Skin of body (tissue), 3 donors: ENCODE measurements at places on chromosomes 7 and 10. TPM values are rescaled to one million over a fixed set of nuclear protein-coding genes. Genes with fewer than 3 reads are reported as not detected.

Gene ASZ1
- not detected for total RNA-seq

GRCh38 chr7:97305589-97305988, 188.1 kb downstream of the SDHAF3 start:
- DNase-seq, result no peak

DNA sequence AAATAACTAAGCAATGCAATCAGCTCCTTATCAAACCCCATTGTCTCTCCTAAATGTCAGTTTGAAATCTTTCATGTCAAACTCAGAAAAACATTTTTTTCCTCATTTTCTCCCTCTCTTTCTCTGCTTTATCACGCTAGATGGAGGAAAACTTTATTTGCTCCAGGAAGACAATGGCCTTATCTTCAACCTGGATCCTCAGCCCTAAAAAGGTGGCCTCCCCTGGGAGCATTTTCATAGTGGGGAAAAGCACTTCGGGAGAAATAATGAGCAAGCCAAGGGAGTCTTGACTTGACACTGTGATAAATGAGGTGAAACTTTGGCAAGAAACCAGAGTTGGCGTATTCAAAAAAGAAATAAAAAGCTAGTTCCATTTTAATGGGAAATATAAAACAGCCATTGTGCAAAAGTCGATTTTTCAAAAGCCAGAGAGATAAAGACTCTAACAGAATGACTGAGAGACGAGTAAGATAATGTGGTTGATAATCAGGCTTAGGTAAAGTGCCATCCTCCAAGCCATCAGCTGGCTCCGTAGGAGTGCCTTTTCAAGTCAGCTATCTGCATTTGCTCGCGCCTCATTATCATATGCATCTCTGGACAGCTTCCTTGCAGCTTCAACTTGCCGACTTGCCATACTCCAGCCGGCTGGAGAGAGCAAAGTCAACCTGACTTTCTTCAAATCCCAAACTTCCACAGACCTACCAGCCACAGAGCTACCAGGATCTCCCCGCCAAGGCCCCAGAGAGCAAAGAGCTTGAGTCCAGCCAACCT, 19.9 kb downstream of the HABP2 start:
- DNase-seq, result no peak

DNA sequence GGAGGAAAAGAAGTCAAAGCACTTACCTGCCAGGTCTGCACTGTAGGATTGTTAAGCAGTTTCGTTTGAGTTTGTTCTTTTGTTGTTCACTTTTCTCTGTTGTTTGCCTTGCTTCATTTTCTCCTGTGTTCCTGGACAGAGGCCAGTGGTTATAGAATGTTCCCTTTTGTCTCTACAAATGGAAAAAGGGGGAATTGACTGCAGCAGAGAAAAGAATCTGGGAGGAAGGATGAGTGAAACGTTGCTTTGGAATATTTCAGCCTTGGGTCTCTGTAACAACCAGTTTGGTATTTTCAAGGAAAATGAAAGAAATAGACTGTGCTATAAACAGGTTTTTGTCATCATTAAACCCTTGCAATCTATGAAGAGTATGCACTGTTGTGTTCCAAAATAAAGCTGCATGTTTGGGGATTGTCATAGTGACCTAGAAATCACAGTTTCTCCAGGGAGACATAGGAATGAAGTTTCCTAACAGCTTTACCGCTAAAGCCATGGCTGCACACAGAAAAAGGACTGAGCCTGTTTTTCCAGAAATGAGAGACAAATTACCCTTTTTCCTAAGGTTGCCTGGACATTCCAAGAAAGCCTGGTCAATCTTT, 60.8 kb upstream of the HABP2 start:
- peak; percentile 93 for DNase-seq

Gene GPR146
- 9.3 TPM for total RNA-seq

DNA sequence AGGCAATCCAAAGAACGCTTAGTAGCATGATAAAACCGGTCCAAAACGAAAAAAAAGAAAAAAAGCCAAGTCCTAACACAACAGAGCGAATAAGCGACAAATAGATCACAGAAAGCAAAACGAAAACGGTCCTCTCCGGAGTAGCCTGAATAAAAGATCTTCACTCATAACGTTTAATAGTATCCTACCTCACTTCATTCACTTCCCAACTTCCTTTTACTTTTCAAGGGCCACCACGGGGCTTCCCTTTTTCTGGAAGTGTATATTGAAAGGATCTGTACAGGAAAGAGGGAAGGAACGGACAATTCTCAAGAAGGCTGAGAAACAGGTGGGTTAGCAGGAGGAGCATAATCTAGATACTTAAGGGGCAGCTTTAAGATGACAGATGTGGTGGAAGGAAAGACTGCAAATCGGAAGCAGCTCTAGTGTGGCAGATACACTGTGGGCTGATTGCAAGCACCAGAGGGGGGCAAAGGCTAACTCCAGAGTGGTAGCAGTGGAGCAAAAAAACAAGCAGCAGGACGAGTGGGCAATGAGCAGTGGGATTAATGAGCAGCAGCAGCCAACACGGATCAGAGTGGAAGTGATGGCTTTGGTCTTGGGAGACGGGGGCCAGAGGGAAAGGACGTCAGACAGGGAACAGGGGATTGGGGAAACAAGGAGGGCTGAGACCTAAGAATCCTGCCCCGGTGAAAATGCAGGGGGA, 866 bp downstream of the CNOT4 start:
- peak; percentile 10 for DNase-seq

Gene GNGT1
- total RNA-seq, result not detected

- DNase-seq, result no peak
These were observed 151.0 kb downstream of the CHCHD3 start for GRCh38 chr7:132930881-132931280.

- no peak for DNase-seq
These were observed 52.6 kb downstream of the CACNA2D1 start for GRCh38 chr7:82390936-82391335.

DNA sequence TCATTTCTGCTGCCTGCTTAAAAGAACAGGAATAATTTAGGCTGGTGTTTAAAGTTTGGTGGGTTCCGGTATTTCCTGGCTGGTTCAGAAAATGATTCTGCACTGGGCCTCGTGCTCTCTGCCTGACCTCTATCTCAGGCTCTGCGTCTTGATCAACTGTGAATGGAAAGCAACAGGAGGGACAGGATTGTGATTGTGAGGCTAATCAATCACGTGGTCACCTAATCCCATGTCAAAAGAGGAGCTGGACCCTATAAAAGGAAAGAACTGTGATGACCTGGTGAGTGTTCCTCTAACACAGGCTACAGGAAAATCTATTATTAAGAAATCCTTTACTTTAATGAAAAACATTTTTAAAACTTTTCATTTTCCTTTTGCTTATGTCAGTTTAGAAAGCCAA, at the start of gene DHX32:
DHX32 (minus strand) TSS at position 101 of the 400 bp plus-strand sequence. CDS start 468 bp downstream, outside the sequence.
- no peak for DNase-seq

Gene SYT15B
- total RNA-seq, result 0.59 TPM
